CD4-positive, CD25-positive, alpha-beta regulatory T cell (primary cell): ENCODE measurements at places on chromosomes 12 and 14. TPM values are rescaled to one million over a fixed set of nuclear protein-coding genes. Genes with fewer than 3 reads are reported as not detected.

DNA sequence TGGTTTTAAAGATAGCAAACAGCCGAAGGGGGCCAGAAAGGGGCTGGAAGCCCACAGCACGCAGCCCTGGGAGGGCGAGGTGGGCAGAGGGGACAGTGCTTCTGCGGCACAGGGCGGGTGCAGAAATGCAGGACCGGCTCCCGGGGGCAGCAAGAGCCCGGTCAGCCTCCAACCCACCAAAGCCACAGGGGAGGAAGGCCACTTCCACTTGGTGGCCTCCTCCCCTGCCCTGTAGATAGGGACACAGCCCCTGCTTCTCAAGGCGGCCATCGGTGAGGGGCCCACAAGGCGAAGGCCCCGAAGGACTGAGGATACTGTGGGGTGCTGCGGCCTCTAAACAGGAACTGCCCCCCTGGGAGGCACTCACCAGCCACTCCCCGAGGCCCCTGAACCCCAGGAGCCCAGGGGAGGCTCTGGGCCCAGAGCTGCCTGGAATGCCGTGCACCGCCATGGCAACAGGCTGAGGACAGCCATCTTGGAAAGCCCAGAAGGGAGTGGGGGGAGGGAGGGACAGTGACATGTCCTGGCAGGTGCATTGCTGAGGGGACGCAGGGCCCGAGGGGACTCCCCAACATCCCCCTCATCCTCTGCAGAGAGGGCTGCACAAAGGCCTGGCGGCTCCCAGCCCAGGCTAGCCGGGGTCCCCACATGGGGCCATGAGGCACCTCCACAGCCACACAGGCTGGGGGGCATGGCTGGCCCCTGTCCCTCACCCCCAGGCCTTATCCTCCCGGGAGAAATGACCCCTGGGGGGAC is 114.7 kb downstream of the NCOR2 start:
- H3K4me1 ChIP-seq: peaks cover 63% of the 10 kb centered on the region
- no peaks in the 10 kb centered on the region for H3K27me3 ChIP-seq
- peaks cover 7% of the 10 kb centered on the region for H3K36me3 ChIP-seq
- H3K27ac ChIP-seq: peak overlapping the region; percentile 76
- DNase-seq: no peak

DNA sequence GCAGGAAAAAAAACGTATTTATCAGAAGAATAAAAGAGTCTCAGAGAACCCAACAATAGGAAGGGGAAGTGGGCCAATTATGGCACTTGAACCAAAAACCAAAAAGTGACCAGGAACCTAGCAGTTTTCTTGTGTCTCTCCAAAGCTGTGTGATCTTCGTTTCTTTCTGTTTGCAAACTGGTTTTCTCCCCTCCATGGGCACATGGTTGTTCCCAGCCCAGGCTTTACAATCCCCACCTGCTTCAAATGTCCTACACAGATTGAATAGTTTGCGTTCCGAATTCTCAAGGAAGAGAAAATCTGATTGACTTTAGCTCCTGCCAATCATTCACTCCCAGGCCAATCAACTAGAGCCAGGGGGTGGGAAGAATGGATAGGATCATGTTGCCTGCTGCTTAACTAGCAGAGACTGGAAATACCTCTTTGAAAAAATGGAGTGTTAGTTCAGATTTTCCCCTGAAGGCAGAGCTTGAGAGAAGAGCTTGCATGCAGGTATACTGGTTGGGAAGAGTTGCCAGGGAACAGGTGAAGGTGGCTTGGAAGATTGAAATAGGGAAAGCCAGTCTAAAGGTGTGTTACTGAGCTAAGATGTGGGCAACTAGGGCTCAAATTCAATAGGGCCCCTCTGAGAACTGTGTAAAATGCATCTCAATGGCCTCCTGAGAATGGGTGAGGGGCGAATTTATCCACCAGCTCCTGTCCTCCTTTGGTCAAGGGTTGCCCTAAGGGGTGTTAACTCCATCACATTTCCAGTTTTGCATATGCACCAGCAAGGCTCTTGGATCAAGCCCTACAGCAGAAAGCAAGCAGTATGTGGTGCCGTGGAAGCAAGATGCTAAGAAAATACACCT is 106.4 kb upstream of the SRRM4 start:
- H3K27ac ChIP-seq: no peak overlapping the region
- no peaks in the 10 kb centered on the region for H3K36me3 ChIP-seq
- DNase-seq: no peak
- no peaks in the 10 kb centered on the region for H3K4me1 ChIP-seq
- no peak overlapping the region for H3K4me3 ChIP-seq

- peaks cover 47% of the 10 kb centered on the region for H3K27me3 ChIP-seq
- H3K36me3 ChIP-seq: no peaks in the 10 kb centered on the region
- DNase-seq: no peak
These were observed 1.8 kb downstream of the TMCC3 start for GRCh38 chr12:94648578-94648977.

- H3K36me3 ChIP-seq: no peaks in the 10 kb centered on the region
- H3K27ac ChIP-seq: no peak overlapping the region
- DNase-seq: no peak
- H3K4me1 ChIP-seq: no peaks in the 10 kb centered on the region
- peaks cover 28% of the 10 kb centered on the region for H3K27me3 ChIP-seq
These were observed 414 bp downstream of the UNC79 start for GRCh38 chr14:93431036-93431670.

C12orf50 gene
- total RNA-seq: 0.15 TPM

NPAS3 gene
- total RNA-seq: not detected
